Endothelial cell of umbilical vein (primary cell): ENCODE measurements at places on chromosomes 7 and 10. TPM values are rescaled to one million over a fixed set of nuclear protein-coding genes. Genes with fewer than 3 reads are reported as not detected.

ADCY1 gene
- total RNA-seq, result 0.53 and 1.6 TPM in 2 replicates

DNA sequence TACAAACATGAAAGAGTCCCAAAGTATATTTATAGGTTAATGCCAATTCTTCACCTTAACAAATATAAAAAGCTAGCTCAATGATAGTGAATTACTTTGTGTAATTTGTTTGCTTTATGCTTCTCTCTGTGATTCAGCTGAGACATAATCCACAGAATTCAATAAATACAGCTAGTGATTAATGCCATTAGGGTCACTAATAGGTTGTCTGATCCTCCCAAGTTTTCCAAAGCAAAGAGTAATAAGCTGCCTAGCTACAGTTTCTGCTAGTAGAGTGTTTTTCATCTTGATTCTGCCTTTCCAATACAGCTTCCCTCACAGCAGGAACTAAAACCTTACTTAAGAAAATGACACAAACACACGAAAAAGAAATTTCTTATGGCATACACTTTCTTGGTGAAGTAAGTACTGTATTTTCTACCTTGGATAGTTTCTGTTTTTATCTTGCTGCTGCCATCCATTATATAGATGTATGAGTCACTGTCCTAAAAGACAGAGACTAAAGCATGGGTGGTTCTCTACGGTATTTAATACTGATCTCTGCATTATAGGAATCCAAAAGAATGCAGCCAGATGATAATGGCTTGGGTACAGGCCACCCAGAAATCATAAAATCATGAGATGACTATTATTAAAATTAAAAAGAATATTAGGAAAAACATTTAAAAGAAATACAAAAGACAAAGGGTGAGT lies 170.0 kb downstream of the TPK1 start:
- no peak overlapping the region for H3K4me3 ChIP-seq
- H3K27ac ChIP-seq, result no peak overlapping the region
- no peak for DNase-seq
- H3K27me3 ChIP-seq, result no peaks in the 10 kb centered on the region

SDHAF3 gene
- 5.2 and 7.1 TPM in 2 replicates for total RNA-seq

DNA sequence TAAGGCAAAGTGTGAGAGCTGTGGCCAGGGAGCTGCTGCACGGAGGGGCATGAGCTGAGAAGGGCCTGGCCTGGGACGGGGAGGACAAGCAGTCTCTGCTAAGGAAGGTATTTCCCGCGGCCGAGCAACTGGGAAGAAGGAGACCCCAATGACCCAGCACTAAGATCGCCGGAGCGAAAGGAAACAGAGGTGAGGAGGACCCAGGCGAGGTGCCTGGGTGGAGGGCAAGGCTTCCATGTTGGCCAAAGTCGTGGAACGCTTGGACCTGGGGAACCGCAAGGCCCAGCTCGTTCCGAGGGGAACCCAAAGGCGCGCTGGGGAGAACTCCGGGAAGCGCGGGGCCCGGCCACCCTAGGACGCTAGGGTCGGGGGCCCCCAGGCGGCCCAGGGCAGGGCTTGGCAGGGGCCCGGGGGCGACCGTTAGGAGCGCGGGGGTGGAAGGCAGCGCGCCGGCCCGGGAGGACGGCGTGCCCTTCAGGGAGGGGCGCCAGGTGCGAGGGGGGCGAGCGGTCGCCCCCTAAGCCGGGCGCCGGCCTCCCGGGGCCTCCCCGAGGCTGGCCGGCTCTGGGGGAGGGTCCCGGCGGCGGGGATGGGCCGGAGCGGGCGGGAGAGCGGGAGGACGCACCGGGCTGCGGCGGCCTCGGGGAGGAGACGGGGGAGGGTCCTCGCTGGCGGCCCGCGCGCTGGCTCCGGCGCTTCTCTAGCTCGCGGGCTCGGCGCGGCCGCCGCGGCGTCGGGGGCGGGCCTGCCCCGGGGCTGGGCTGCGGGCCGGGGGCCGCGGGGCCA lies 545 bp downstream of the GIGYF1 start:
- peak overlapping the region; percentile 65 for H3K4me3 ChIP-seq
- peaks cover 16% of the 10 kb centered on the region for H3K4me1 ChIP-seq
- peaks cover 11% of the 10 kb centered on the region for H3K36me3 ChIP-seq
- no peak overlapping the region for H3K27ac ChIP-seq

GRCh38 chr7:3200504-3200903 lies 100.5 kb upstream of the SDK1 start:
- no peaks in the 10 kb centered on the region for H3K27me3 ChIP-seq
- no peak overlapping the region for H3K4me3 ChIP-seq
- no peaks in the 10 kb centered on the region for H3K36me3 ChIP-seq
- peak; percentile 36 for DNase-seq
- H3K4me1 ChIP-seq, result no peaks in the 10 kb centered on the region
- H3K27ac ChIP-seq, result no peak overlapping the region

DNA sequence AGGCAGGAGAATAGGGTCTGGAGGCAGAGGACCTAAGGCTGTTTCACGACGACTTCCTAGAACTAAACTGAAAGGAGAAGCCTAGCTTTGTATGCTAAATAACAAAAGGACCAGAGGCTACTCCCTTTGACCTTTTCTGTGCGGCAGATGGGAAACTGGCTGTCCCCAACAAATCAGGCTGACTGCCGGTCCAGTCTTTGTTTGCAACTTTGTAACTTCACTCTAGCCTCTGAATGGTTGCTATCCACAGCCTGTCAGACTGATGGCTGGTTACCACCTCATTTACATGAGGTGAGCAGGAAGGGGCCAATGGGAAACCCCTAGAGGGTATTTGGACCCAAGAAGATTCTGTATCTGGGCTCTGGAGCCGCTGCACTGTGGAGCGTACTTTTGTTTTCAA lies 132.6 kb upstream of the SHH start:
- no peak for DNase-seq
- H3K4me1 ChIP-seq, result no peaks in the 10 kb centered on the region
- no peaks in the 10 kb centered on the region for H3K36me3 ChIP-seq
- no peak overlapping the region for H3K27ac ChIP-seq
- no peaks in the 10 kb centered on the region for H3K27me3 ChIP-seq

DNA sequence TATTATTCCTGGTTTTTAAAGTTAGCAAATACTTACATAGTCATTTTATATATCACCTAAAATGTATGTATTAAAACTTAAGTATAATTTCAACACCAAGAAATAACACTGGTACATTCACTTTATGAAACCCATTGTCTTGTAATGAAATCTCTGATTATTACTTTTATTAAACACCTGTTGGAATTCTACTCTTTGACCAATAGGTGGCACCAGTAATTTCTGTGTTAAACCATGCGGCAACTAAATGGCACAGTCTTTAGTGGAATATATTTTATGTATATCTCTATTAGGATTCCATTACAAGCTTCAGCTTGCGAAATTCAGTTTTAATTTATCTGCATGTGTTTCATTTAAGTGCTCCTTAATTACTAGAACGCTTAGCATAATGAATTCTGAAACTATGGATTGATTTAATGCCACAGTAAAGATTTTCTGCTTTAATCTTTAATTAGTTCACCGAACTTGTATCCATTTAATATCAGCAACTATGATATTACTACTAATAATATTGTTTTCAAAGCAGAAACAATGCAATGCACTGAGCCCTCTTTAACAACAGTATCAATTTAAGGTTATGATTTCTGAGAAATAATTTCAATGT lies 181.3 kb downstream of the MAGI2 start:
- no peaks in the 10 kb centered on the region for H3K27me3 ChIP-seq
- no peak overlapping the region for H3K4me3 ChIP-seq
- H3K36me3 ChIP-seq, result no peaks in the 10 kb centered on the region
- peak; percentile 55 for DNase-seq

ACTL6B gene
- total RNA-seq, result not detected in 2 replicates

GRCh38 chr7:88073626-88074025 lies 139.6 kb downstream of the ADAM22 start:
- H3K27ac ChIP-seq, result no peak overlapping the region
- H3K36me3 ChIP-seq, result no peaks in the 10 kb centered on the region
- no peak for DNase-seq

PTPRN2 gene
- 0.51 and 0.62 TPM in 2 replicates for total RNA-seq
